Memory B cell (primary cell): ENCODE measurements at places on chromosomes 2 and 18.

GRCh38 chr2:173997269-173997668, 32.1 kb upstream of the SP3 start:
- DNase-seq, result peak; percentile 73

- no peak for DNase-seq
Observed at GRCh38 chr18:51278045-51278649, 80.7 kb upstream of the MEX3C start.

GRCh38 chr2:21657445-21657844, 533.7 kb downstream of the TDRD15 start:
- no peak for DNase-seq

GRCh38 chr2:111239581-111240249, 119.0 kb downstream of the BCL2L11 start:
- DNase-seq, result no peak

DNA sequence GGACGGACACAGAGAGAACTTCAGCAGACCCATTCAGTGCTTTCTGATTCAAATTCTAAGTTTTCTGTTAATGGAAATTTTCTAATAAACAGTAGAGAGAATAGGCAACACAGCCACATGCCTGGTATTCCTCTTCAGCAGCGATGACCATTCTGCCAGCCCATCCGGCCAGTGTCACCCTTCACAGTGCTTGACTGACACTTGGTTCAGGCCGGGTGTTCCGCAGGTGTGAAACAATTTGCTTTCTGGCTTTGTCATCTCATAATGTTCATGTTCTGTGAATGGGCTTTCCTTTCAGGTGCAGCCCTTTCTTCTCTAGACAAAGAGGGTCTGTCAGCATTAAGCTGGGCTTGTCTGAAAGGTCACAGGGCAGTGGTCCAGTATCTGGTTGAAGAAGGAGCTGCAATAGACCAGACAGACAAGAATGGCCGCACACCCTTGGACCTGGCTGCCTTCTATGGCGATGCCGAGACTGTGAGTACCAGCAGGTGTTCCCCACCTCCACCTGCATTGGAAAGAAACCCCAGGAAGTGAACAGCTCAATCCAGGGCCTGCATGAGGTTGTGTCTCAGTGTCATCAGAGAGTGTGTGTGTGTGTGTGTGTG, 67.0 kb downstream of the WDSUB1 start:
- no peak for DNase-seq
